ENCODE measurements at places on chromosomes 1 and 21. TPM values are rescaled to one million over a fixed set of nuclear protein-coding genes. Genes with fewer than 3 reads are reported as not detected.

Gene VANGL2
- total RNA-seq: 79.4 TPM

Gene WNT2B
- 4.0 TPM for total RNA-seq

Gene CLEC20A
- not detected for total RNA-seq

Gene TGFB2
- total RNA-seq: 2.0 TPM

Gene PCNT
- total RNA-seq: 117 TPM

Gene MYBPH
- not detected for total RNA-seq

Gene IL19
- total RNA-seq: not detected

Gene CYYR1
- total RNA-seq: 40.7 TPM

Gene ITLN2
- total RNA-seq: not detected

Gene ANKRD65
- total RNA-seq: 38.4 TPM

Gene INAVA
- total RNA-seq: 2.4 TPM

All from glutamatergic neuron (in vitro differentiated cells).